Neural progenitor cell (in vitro differentiated cells): ENCODE measurements at places on chromosomes 3 and 15.

DNA sequence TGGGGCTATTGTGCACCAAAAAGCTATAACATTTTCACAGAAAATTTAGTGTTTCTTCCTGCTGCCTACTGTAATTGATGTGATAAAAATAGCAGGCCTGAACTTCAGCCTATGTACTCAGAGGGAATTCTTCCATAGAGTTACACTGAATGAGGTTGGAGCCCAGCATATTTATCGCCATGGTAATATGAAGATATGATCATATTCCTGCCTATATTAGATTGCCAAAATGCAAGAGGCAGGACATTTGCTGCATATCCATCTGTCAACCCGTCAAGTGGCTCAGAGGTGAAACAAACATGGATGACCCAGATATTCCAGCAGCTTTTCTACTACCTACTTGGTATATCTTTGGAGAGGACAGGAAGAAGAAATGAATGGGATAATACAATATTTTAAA, 1150.6 kb downstream of the TBL1XR1 start:
- no peak for DNase-seq

DNA sequence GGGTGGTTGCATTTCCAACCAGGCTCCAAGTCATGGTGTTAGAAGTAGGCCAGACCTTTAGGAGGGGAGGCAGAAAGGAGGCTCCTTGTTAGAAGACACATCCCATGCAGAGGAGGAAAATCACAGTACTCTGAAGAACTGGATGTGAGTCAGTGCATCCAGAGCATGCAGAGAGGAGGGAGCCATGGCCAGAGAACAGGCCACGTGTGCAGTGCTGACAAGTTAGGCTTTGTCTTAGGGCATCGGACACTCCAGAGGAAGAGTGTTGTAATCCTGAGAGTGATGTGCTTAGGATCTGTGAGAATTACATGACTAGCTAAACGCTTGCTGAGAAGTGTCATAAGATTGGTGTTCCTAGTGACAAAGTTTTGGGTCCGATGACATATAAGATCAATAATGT, 456.5 kb upstream of the THRB start:
- DNase-seq, result no peak

- DNase-seq, result peak; percentile 77
These were observed 9.6 kb upstream of the PSMD2 start for GRCh38 chr3:184289426-184289938.

DNA sequence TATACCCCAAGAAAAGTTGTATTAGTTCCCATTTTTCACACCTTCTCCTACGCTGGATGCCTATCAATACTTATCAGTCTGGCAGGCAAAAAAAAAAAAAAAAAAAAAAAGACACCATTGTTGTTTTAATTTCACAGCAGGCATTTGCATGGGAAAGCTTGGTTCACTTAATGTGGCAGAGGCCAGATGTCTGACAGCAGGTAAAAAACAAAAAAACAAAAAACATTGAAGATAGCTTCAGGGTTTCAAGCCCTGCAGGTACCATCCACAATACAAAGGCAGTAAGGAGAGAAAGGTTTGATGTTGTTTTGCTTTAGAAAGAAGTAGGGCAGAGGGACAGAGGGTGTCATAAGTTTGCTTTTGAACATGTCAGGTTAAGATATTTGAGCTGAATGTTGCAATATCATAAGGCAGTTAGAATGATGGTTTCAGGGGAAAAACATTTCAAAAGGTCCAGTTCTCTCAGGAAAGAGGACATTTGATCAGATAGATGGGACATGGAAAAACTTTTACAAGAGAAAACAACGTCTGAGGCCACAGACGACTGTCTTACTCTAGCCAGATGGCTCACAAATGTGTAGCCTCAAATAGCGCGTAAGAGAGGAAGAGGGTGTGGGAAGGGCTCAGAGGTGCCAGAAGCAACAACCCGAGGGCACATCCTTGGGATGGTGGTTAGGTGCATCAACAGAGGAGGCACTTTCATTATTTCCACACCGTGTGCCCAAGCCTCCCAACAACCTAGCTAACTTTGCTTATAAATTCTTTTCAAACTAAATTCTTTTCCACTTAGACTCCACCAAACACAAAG, 25.7 kb downstream of the PCOLCE2 start:
- peak; percentile 15 for DNase-seq

DNA sequence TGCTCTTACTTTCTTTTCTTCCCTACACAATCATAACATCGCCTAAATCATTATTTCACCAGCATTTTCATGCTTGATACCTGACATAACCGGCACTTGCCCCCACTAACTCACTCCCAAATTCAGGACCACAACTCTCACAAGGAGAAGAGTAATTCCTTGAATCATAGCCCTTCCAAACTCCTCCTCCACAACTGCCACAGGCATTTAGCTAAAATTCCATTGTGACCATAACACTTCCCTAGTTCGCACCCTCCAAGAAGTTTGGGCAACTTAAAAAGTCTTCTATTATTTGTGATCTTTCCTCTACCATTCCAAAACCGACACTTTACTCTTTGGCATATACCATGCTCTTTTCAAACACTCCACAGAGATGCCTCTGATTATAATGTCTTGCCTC, 59.4 kb upstream of the XRN1 start:
- no peak for DNase-seq

GRCh38 chr15:42691308-42691707, 45.6 kb downstream of the CDAN1 start:
- no peak for DNase-seq

- DNase-seq, result no peak
These were observed 17.5 kb downstream of the OR5K4 start for GRCh38 chr3:98371186-98371585.

GRCh38 chr3:162262129-162262528, 765.5 kb downstream of the OTOL1 start:
- no peak for DNase-seq

DNA sequence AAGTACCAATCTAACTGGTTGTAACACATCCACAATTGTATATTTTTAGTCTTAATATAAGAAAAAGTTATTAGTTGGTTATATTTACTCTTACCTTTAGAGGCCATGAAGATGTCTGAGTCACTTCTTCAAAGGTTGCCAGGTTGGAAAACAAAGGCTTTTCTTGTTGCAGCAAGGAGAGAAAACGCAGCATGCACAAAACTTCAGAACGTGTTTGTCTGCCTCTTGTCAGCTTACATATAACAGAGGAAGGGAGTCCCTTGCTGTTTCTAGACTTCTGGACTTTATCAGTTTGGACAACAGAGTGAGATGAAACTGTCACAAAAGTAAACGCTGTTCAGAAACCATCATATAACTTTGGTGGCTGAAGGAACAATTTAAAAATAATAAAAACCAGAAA, at the start of gene PLSCR5:
TSS of gene PLSCR5 (minus strand) at position 241 of the 400 bp plus-strand sequence. CDS start at position 107, 134 bp downstream.
- no peak for DNase-seq

DNA sequence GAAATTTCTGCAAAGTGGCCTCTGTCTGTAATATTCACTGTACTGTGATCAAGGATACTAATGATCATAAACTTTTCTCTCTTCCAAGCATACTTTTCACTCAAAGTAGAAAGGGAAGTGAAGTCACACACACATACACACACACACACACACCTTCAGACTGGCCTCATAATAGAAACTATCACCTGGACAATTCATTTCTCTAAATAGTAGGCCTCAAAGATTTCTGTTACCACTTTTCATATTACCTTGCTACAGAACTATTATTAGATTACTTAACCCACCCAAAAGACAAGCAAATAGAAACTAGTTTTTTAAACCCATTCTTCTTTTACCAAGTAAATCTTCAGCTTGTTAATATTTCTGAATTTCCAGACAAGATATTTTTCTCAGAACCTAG, 12.2 kb downstream of the CPB1 start:
- no peak for DNase-seq

DNA sequence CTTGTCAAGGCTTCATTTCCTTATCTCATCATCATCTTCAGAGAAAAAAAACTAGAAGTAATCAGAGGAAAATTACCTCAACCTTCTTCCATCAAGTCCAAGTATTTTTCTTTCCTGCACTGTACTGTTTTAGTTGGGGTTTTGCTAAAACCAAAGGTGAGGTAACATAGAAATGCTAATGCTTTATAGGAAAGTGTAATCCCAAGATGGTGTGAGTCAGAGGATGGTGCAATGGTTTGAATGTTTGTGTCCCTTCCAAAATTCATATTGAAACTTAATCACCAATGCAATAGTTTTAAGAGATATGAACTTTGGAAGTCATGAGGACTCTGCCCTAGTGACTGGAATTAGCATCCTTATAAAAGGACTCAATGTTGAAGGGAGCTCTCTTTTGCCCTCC, 79.5 kb downstream of the KBTBD8 start:
- DNase-seq, result no peak

DNA sequence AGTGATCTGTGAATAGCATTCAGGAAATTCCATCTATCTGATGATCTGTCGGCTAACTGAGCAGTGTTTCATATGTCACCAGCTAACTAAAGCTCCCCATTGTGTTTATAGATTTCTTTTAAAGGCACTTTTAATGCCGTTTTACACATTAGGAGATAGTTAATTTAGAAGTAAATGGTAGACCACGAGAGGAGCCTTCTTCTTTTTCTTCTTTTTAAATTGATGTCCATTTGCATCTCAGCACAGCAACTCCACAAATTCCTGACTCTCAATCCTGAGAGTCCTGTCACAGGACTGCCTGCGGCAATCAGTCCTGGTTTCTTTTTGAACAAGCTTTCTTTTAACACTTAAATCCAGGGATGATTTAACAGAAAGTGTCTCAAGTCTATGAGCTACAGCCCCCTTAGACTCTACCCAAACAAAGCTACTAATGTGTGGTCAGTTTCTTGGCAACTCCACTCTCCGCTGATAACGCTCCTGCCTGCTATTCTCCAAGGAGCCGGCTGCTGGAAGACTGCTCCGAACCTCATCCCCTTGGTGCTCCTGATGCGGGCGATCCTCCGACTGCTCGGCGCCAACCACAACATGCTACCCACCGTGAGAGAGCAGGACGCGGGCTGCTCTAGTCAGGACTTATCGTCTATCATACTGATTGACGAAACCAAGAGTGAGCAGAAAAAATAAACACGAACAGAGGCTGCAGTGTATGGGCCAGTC, 421.4 kb downstream of the MECOM start:
- peak; percentile 67 for DNase-seq

DNA sequence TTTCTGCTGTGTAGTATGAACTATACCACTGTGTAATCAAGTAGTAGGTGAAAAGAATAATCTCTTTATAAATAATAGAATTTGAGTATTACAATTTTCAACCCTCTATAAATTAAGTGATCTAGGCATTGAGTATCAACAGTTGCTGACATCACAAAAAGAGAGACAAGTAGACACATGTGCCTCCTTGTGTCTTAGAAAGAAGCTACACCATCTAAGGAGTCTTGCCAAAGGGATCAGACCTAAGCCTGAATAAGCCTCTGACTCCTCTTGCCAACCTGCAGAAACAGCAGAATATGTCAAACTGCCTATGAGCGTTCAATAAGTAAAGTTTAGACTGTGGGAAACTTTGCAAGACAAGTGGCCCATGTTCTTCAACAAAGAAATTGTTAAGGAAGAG, 5.8 kb upstream of the MTMR10 start:
- DNase-seq, result no peak

GRCh38 chr3:12862387-12862786, 21.0 kb upstream of the RPL32 start:
- DNase-seq, result no peak

DNA sequence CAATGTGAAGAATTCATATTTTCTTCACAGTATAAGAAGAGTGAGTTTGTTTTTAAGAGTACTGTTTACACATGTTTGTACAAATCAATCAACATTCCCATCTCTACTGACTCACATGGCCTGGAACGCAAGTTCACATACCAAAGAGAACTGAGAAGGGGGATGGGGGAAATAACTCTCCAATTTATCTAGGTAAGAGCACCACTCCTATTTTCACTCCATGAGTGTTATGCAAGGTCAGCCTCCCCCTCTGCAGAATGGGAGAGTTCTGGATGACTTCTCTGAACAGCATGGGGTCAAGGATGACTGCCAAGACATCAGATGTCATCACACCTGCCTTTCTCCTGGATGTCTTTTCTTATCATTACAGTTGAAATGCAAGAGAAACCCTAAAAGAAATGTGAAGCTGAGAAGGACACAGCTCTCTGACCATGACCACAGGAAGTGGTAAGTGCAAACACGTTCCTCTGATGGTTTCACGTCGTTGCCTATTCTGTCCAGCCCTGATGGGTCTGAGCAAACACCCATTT, 95.2 kb downstream of the SEMA6D start:
- DNase-seq, result no peak

DNA sequence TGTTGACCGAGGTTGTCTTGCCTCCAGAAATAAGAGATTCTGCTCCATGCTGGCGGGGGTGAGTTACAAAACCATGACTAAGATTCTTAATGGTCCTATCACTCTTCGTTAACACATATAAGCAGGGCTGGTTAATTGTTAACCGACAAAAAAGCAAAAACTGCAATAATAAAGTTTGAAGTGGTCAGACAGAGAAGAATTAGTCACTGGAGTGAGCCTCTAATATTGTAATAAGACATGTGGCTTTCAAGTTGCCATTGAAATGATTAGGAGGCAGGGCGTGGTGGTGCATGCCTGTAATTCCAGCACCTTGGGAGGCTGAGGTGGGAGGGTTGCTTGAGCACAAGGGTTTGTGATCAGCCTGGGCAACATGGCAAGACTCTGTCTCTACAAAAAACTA, 78.4 kb upstream of the NR2F2 start:
- no peak for DNase-seq

DNA sequence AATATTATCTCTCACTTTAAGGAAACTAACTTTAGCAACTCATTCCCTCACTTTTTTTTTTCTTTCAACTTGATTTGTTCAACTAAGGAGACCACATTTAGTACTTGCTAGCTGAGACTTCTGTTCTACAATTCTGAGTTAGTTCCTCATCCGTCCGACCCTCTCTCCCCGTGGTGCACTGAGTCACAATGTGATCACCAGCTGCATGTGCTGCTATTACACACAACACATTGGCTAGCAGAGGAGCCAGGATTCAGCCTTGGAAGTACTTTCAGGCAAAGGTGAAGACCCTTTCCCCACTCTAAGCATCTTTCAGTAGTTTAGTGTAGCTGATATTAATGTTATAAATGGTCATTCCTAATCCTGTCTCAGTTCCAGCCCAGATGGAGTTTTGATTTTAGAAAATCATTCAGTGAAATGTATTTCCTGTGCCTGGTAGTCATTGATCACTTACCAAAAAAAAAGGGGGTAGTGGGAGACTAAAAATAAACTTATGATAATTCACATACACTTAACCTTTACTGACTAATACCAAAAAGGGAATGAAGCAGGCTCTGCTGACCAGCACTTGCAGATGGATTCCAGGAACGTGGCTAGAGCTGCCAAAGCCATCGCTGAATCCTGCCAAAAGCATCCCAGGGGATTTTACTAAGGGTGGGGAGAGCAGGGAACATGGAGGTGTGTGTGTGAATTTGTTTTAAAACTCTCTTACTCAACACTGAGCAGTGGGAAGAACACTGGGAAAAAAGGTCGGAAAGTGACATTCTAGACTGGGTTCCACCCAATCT, 424.8 kb downstream of the LPP start:
- no peak for DNase-seq

GRCh38 chr3:141070727-141071357, 19.7 kb downstream of the SPSB4 start:
- peak; percentile 70 for DNase-seq

GRCh38 chr15:64895285-64896065, 16.2 kb upstream of the ANKDD1A start:
- DNase-seq, result no peak

- DNase-seq, result no peak
These were observed 494.6 kb downstream of the NTRK3 start for GRCh38 chr15:87761736-87762509.

- DNase-seq, result peak; percentile 77
These were observed 35.7 kb upstream of the ACTL6A start for GRCh38 chr3:179526989-179527391.
